Renal cortex interstitium (tissue), 15 donors: ENCODE measurements at places on chromosomes 3 and 15. TPM values are rescaled to one million over a fixed set of nuclear protein-coding genes. Genes with fewer than 3 reads are reported as not detected.
A peak's percentile ranks its signal among the peaks of the same experiment; 100 is the strongest.

- DNase-seq = no peak
These were observed 870.2 kb downstream of the SI start for GRCh38 chr3:164208048-164208447.

- no peak for DNase-seq
These were observed 5.6 kb upstream of the MFGE8 start for GRCh38 chr15:88918738-88919137.

DNA sequence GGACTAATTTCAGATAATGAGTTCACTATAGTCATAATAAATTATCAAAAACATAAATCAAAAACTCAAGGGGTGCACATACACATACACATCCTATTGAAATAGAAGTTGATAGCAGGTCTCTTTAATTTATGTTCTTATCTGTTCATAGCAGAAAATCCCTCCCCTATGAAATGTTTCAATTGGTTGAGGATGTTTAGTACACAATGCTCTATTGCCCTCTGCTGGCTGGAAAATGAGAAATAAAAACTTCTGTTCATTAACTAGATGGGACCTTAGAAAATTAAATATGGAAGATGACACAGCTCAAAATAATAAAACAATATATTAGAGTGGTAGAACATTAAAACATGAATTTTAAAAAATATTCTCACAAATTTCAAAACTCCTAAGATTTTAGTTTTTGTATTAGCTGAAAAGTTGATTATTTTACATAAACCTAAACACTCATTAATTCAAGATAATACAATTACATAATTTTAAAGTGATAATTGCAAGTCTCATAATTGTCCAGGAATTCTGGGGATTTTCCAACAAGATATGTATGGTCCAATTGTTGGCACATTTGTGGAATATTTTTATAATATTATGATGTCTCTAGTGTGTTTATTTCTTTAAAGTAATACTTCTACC is 735.0 kb downstream of the ROBO1 start:
- DNase-seq = no peak

The CAPN3 gene
- polyA plus RNA-seq = 29.7 TPM

The LRRC34 gene
- 9.5 TPM for polyA plus RNA-seq

DNA sequence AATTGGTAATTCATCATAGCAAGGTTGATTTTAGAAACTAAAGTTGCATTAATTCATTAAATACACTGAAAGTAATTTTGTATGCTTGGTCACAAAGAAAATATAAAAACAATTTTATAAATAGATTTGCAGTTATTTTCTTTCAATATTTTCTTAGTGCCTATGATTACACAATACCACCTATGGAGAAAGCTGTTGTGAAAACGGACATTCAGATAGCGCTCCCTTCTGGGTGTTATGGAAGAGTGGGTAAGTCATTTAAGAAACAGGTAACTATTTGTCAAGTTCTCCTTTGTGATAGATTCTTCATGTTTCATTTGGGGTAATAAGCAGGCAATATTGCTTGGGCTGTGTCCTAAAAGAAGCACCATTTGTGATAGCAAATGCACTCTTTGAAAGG is 3.0 kb downstream of the DUT start:
- no peak for DNase-seq

DNA sequence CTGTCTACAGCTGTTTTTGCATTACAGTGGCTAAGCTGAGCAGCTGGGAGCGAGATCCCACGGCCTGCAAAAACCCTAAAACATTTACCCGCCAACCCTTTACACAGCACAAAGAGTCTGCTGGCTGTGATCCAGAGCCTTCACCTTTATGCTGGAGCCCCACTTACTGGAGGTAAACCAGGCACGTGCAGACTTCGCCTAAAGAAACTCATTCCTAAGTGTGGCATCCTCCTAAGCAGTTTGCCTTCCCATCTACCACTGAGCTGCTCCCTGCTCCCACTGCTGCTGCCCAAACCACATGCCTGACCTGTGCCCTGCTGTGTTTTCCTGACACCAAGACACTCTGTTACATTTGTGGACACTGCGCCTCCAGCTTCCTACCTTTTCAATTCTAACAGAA is 53.0 kb downstream of the CHSY1 start:
- DNase-seq = no peak

The SCN11A gene
- polyA plus RNA-seq = 1.4 TPM

The TMEM41A gene
- polyA plus RNA-seq = 30.6 TPM

The BNC1 gene
- 0.13 TPM for polyA plus RNA-seq

GRCh38 chr15:55742498-55742926 is 440 bp downstream of the PRTG start:
- peak; percentile 41 for DNase-seq

The EFCAB12 gene
- polyA plus RNA-seq = 3.7 TPM

DNA sequence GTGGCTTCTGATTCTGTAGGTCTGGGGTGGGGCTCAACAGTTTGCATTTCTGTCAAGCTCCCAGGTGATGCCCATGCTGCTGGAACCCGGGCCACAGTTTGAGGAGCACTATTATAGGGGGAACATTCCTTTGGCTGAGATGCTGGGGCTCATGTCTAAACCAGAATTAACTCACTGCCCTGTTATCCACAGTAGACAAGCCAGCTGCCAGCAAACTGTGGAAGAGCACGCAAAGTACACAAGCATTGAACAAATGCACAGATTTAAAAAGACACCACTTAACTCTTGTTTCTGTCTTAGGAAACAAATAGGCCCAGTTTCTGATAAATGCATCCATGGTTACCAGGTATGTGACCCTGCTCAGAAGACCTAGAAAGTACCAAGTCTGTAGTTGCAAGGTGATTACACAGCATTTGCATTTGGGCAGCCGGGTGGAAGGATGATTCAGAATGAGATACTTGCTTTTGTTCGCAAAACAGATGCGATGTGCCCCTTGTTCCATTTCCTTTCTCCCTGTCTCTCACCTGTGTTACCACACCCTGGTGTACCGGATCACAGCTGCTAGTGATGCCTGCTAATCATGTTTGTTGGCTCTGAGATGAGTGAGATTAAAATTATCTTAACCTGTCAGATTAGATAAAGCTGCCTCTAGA is 12.4 kb downstream of the GYG1 start:
- no peak for DNase-seq

The CD80 gene
- 0.27 TPM for polyA plus RNA-seq

GRCh38 chr15:97953254-97953653 is 7.2 kb upstream of the ARRDC4 start:
- no peak for DNase-seq

GRCh38 chr3:78605178-78605577 is 1162.6 kb downstream of the ROBO1 start:
- DNase-seq = no peak

- no peak for DNase-seq
These were observed 119.0 kb upstream of the RASGRP1 start for GRCh38 chr15:38683382-38684242.

GRCh38 chr3:193620650-193621049 is 27.6 kb downstream of the OPA1 start:
- DNase-seq = no peak

DNA sequence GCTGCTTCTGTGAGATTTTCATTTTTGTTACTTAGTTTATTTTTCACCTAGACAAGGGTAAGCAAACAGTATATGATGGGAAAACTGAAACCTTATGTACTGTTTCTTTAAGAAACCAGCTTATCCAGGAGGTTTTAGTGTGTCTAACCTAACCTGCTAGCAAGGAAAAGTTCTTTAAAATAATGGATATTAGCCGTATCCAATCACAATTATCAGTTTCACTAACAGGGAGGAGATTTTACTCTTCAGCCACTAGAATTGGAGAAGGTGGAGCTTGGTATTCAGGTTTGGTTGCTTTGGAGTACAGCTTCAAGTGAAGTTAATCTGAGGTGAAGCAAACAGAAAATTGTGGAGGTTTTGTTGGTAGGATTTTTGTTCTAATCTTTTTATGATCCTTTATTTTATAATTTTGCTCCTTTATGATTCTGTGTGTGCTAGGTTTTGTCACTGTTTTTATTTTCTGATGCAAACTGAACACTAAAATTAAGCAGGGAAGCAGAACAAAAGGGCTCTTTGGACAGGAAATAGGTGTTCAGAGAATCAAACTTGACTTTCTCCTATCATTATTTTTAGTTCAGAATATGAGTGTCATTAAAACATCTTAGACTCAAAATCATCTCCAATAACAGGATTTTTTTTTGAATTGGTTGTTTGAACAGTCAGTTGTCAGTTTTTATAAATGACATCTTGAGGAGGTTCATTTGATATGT is 13.0 kb downstream of the ZFAND6 start:
- peak; percentile 82 for DNase-seq

The TRAT1 gene
- 0.18 TPM for polyA plus RNA-seq

- no peak for DNase-seq
These were observed 2.3 kb downstream of the B4GALT4 start for GRCh38 chr3:119238363-119238762.

- DNase-seq = no peak
These were observed 9.2 kb upstream of the RFC4 start for GRCh38 chr3:186815435-186815834.

GRCh38 chr3:172119266-172119969 is 80.0 kb downstream of the FNDC3B start:
- no peak for DNase-seq

DNA sequence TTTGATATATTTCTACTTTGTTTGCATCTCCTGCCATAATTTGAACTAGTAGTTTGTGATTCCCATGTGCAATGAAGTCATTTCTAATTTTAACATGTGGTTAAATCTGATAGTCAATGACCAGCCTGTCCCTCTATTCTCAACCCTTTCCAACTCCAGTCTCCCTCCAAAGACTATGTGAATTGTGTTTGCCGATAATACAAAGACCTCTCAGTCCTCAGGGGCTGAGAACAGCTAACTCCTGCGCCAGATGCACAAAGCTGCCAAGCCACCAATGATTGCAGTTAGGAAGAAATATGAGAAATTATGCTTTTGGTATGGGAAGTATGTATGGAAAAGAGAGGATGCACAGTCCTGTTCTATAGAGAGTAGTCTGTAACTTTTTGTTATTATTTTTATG is 54.0 kb downstream of the KCNH8 start:
- DNase-seq = no peak

DNA sequence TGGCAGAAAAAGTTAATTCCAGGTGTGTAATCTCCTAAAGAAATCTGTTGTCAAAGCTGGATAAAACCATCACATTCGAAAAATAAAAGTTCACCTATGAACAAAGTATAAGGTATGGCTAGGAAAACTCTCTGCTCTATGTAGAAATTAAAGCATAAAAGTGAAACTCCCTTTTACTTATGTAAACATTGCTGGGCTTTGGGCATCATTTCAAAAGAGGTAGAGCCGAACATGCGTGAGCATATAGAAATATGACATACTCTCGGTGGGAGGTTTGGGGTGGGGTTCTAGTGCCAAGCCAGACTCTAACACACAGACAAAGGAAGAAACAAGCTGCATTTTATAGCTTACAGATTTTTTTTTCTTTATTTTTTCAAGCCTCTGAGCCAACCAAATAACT is 306.8 kb upstream of the ATP11B start:
- no peak for DNase-seq

GRCh38 chr3:30501526-30501925 is 104.9 kb upstream of the TGFBR2 start:
- DNase-seq = no peak

GRCh38 chr3:156682501-156682900 is 8.1 kb downstream of the TIPARP start:
- DNase-seq = no peak

DNA sequence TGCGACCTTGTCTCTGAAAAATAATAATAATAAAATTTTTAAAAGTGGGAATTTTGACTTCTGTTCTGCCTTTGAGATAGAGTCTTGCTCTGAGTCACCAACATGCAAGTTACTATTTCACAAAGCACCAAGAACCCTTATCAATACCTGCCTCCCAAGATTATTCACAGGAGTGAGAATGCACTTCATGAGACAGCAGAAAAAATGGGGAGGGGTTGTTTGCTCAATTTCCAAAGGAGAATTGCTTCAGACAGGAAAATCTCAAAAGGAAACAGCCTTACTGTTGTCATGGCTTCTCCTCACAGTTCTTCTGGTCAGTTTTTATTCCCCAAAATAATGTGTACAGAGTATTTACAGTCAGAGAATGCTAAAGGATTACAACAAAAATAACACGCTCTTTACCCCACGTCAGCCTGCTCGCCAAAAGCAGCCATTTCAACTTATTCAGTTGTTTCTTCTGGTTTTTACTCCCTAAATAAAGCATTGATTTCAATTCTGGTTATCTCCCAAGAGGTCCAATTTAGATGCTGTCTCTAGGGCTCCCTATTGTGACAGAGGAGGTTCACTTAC is 89.0 kb downstream of the PPCDC start:
- DNase-seq = no peak

The AADACL2 gene
- not detected for polyA plus RNA-seq

DNA sequence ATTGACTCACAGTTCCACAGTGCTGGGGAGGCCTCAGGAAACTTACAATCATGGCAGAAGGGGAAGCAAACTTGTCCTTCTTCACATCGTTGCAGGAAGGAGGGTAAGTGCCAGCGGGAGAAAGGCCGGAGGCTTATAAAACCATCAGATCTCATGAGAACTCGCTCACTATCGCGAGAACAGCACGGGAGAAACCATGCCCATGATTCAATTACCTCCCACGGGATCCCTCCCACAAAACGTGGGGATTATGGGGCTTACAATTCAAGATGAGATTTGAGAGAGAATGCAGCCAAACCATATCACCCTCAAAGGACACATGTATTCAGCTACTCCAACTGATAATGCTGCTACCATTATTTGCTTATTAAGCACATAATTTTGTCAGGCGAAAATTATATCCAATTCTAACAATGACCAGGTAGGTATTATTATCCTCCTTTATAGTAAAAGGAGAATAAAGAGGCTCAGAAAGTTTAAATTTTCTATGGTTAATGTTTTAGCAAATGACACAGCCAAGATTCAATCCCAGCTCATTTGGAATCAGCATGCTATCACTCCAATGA is 327.2 kb upstream of the CDIN1 start:
- DNase-seq = no peak

The ZNF662 gene
- polyA plus RNA-seq = 27.9 TPM

DNA sequence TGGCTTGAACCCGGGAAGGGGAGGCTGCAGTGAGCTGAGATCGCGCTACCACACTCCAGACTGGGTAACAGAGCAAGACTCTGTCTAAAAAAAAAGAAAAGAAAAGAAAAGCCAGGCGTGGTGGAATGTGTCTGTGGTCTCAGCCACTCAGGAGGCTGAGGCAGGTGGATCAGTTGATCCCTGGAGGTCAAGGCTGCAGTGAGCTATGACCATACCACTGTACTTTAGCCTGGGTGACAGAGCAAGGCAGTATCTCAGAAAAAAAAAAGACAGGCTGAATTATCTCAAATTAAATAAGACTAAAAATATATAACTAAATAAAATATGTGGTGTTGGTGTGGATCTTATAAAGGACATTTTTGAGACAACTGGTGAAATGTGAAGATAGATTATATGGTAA is 20.6 kb downstream of the SMARCC1 start:
- no peak for DNase-seq

The STRIT1 gene
- polyA plus RNA-seq = 0.81 TPM

GRCh38 chr3:31752305-31753049 is 219.8 kb downstream of the STT3B start:
- DNase-seq = no peak
